ENCODE measurements at places on chromosomes 1 and 21. TPM values are rescaled to one million over a fixed set of nuclear protein-coding genes. Genes with fewer than 3 reads are reported as not detected.

GRCh38 chr1:174841747-174842146 is 158.0 kb upstream of the CACYBP start:
- DNase-seq, result no peak

DNA sequence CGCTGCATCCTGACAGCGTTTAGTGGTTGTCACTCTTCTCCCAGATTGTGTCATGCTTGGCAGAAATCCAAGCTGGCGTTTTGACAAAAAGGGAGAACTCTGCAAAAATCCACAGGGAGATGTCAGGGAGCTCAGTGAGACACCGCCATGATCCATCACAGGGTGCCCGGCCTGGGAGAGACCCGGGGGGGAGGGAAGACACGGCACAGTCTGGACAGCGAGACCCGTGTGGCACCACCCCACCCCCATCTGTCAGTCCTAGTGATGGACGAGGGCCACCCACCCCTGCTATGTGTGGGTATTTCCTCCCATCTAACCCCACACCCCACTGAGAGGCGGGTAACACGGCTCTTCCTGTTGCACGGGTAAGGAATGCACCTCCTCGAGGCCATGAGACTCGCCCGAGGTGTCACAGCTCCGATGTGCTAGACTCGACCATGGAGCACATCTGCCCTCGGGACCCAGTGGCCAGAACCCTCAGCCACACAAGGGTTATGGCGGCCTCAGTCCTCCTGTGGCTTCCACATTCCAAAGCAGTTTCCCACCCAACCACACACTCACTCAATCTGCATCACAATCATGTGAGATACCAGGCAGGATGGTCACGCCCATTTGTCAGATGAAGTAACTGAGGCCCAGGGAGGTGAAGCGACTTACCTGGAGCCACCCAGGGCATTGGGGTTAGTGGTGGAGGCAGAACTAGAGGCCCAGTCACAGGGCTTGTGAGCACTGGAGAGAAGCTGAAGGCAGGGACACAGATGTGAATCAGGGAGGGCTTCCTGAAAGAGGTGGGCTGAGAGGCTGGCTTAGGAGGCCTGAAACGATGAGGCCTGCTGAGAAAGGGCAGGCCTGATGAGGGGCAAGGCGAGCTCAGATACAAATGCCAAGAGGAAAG is 688.5 kb downstream of the MATN1 start:
- DNase-seq, result no peak

The DYNLT5 gene
- total RNA-seq, result not detected

The SEC16B gene
- total RNA-seq, result 4.2 TPM

The OLIG2 gene
- total RNA-seq, result not detected

GRCh38 chr1:224503161-224504118 is 68.8 kb upstream of the WDR26 start:
- DNase-seq, result peak; percentile 85

The FMO2 gene
- not detected for total RNA-seq

DNA sequence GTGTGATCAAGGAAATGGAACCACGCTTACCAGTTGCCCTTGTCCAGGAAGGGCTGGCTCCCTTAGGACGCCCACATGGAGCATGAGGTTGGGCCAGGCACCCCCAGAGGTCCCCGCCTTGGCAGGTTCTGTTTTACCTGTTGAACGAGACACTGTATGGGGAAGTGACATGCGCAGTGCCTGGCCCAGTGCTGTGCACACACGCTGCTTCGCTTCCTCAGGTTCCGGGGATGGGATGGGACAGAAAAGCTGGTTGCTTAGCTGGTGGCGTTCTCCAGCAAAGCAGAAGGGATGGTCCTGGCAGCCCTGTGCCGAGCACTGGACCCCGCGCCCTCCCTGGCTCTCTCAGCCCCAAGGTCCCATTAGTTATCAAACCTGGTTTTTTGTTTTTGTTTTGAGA is 20.7 kb downstream of the SLC66A1 start:
- DNase-seq, result no peak

- DNase-seq, result no peak
Measured at GRCh38 chr1:28127617-28128257, 39.3 kb upstream of the EYA3 start.

The LAMC1 gene
- total RNA-seq, result 368 TPM

The CD34 gene
- 0.34 TPM for total RNA-seq

- no peak for DNase-seq
Measured at GRCh38 chr1:91697861-91698260, 188.1 kb downstream of the TGFBR3 start.

- no peak for DNase-seq
Measured at GRCh38 chr1:9389968-9390367, 97.3 kb downstream of the SPSB1 start.

The VWA5B1 gene
- not detected for total RNA-seq

DNA sequence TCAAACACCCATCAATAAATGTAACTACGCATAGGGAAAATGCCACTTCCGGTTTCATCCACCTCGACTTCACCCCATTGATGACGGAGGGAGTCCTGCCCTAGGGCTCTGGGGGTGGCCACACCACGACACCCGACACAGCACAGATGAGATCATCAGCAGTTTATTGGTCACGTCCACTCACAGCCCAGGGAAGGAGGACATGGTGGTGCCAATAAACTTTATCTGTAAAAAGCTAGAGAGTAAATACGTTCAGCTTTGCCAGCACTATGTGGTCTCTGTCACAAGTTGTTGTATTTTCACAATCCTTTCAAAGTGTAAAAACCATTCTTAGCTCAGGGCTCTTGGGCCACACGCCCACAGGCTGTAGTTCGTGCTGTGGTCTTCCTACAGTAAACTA is 16.3 kb downstream of the SETD4 start:
- DNase-seq, result no peak

DNA sequence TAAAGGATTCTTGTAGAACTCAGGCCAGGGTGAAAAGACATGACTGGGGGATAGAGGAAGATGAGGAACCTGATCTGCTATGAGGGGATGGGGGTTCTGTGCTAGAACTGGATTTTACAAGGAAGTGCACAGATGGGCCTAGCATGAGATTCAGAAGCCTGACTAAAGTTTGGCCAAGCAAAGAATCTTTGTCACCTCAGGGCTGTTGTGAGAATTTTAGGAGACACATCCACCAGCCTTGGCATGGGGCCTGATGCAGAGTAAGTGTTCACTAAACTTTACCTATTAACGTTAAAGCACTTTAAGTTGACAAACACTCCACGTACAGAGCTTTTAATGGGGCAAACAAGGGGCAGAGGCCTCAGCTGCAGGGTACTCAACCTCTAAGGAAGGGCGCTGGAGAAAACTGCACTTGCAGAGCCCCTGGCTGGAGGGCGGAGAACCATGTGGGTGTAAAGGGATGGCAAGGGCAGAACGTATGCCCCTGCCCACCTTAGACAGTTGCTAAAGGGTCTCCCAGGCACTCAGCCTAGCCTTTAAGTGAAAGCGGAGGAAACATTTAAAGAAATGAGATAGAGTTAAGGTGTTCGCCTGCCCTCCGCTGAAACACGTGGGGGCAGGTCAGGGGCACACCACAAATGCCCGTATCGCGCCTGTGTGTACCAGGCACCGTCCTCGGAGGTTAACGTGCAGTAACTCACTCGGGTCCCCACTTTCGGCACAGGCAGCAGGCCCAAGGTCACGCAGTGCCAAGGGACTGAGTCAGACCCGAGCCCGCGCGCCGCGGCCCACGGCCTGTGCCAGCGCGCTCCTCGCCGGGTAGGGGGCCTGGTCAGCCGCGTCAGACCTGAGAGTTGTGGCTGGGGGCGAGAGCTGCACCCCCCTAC is 990 bp upstream of the MRPS6 start:
- no peak for DNase-seq

DNA sequence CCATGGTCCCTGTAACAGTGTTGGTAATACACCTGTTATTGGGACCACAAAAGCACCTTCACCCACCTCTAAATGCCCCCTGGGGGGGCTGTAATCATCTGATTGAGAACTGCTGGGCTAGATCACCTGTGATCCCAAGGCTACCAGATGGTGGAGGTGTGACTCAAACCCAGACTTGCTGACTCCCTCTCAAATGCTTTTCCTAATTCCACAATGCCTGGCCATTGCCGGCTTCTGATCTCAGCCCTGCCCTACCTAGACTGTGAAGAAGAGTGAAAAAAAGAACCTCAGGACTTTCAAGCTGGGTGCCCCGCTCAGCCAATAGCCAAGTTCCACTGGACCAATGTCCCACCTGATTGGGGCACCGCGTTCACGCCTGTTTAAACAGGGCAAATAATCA is 9.6 kb downstream of the TMEM9 start:
- DNase-seq, result no peak

- no peak for DNase-seq
Measured at GRCh38 chr1:184298440-184299405, 88.1 kb upstream of the C1orf21 start.

The OR2L5 gene
- not detected for total RNA-seq

DNA sequence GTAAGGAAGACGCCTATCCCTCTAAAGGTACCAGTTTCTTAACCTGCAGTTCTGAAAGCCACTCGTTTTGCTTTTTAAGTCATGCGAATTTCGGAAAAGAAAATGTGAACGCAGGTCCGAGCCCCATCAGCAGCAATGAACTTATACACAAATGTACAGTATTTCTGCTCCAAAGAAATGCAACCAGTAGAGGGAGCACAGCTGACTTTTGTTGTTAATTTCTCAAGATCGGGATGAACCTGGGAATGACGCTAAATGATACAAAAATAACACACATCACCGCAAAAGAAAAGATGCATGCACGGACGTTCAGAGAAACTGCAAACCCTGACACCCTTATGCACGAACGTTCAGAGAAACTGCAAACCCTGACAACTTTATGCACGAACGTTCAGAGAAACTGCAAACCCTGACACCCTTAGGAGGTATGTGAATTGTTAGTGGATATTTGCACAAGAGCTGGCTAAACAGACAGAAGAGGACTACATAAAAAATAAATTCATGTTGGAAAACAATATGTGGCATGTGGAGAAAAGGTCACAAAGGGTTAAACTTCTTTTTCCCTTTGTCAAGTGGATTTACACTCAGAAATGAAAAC is 3.5 kb upstream of the TIAM1 start:
- peak; percentile 20 for DNase-seq

The CACNA1S gene
- not detected for total RNA-seq

The WDR64 gene
- total RNA-seq, result not detected

GRCh38 chr1:244388961-244389360 is 62.7 kb downstream of the ADSS2 start:
- no peak for DNase-seq

The RORC gene
- 0.19 TPM for total RNA-seq

- DNase-seq, result no peak
Measured at GRCh38 chr1:68361346-68361910, 88.3 kb downstream of the RPE65 start.

GRCh38 chr1:41424581-41425118 is 59.8 kb downstream of the EDN2 start:
- no peak for DNase-seq

GRCh38 chr1:110240476-110241210 is 30.5 kb downstream of the KCNC4 start:
- peak; percentile 9 for DNase-seq

DNA sequence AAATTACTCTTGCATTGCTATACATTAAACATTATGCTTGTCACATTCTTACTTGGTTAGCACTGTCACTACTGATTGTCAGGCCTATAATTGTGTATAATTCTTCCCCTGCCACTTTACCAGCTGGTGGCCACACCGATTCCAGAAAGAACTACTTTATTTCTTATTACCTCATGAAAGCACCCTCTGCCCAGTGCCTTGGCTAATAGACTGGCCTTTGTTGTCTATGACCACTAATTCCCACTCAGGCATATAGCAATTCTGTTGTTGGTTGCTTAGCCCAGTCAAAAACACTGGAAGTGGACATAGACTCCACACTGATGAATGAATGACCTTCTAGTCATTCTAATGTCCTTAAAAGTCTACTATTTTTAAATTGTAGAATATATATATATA is 35.6 kb downstream of the MRPL39 start:
- DNase-seq, result no peak

GRCh38 chr1:174764191-174764590 is 235.6 kb upstream of the CACYBP start:
- DNase-seq, result no peak

GRCh38 chr1:93346421-93346993 is 800 bp downstream of the DR1 start:
- DNase-seq, result peak; percentile 9

The GJC2 gene
- 1.2 TPM for total RNA-seq

- DNase-seq, result no peak
Measured at GRCh38 chr1:204977318-204977717, 65.7 kb upstream of the CNTN2 start.

- DNase-seq, result no peak
Measured at GRCh38 chr1:183911285-183911684, 106.4 kb downstream of the RGL1 start.

The TCHH gene
- not detected for total RNA-seq

The CGN gene
- 113 TPM for total RNA-seq

The LEFTY2 gene
- not detected for total RNA-seq

- DNase-seq, result no peak
Measured at GRCh38 chr1:198387587-198387986, 152.9 kb downstream of the ATP6V1G3 start.

GRCh38 chr1:212621949-212622305 is 13.4 kb downstream of the ATF3 start:
- no peak for DNase-seq

- no peak for DNase-seq
Measured at GRCh38 chr1:168552961-168553360, 9.2 kb upstream of the XCL2 start.

- peak; percentile 77 for DNase-seq
Measured at GRCh38 chr1:16212251-16212961, at the start of gene ARHGEF19. Gene ARHGEF19 (minus strand): TSS chr1:16212652. CDS start chr1:16209054, 3,598 bp downstream.

All from Calu3 (cell line).